ENCODE measurements at places on chromosomes 5 and 9.

DNA sequence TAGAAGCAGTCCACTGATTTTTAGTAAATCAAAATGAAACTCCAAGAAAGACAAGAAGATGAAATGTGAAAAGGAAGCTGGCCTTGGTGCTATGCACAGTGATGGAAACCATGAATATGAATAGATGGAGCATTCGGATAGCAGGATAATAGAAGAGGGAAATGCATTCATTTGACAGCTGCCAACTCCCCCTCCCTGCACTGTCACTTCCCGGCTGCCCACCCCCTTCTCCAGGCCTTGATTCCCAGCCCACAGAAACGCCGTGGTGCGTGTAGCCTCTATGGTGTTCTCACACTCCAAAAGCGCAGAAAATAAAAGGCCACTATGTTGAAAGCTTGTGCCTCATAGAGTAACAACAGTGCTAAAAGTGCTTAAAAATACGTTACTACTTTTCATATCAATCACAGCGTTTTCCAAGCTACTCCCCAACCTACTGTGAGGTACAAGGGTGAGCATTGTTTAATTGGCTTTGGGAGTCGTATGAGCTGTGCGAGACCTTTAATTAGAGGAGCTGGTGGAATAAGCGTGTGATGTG lies 26.1 kb upstream of the IFNK start:
- no peaks in the 10 kb centered on the region for H3K27me3 ChIP-seq
- DNase-seq, result no peak
- H3K4me3 ChIP-seq, result no peak overlapping the region
- H3K4me1 ChIP-seq, result peaks cover 38% of the 10 kb centered on the region
- H3K36me3 ChIP-seq, result peaks cover 11% of the 10 kb centered on the region
- H3K27ac ChIP-seq, result peak overlapping the region; percentile 59

DNA sequence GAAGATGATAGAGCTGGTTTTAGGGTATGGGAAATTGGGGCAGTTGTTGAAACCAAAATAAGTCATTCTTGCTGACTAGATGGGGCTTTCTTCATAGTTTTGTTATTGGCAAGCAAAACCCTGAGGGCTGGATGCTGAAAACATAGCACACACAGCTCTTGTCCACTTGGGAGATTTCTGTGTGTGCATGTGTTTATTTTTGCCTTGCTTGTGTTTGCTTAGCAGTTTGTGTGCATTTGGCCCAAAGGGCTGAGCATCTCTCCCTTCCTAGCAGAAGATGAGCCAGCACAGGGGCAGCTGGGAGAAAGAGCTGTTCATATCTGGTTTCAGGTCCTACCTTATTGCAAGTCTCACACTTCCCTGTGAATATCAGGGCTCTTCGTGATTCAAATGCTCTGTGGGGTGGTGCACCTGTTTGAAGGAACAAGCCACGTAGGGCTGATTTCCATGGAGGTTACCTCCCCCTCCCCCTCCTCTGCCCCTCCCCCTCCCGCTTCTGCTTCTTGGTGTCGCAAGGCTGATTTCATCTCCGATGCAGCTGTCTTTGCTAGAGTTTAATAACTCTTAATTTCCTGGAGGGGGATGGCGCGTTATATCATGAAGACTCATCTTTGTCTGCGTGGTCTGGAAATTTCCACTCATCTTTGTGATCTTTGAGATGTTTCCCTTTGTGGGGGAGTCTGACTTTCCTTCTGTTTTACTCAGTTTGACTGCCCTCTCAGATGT lies 296.5 kb downstream of the ARHGAP26 start:
- no peaks in the 10 kb centered on the region for H3K27me3 ChIP-seq
- peaks cover 37% of the 10 kb centered on the region for H3K4me1 ChIP-seq
- no peak overlapping the region for H3K27ac ChIP-seq

- H3K27ac ChIP-seq, result no peak overlapping the region
- H3K4me3 ChIP-seq, result no peak overlapping the region
- H3K27me3 ChIP-seq, result peaks cover 12% of the 10 kb centered on the region
- peaks cover 63% of the 10 kb centered on the region for H3K4me1 ChIP-seq
Measured at GRCh38 chr5:168879331-168879730, 300.2 kb upstream of the PANK3 start.

GRCh38 chr5:8907168-8907868 lies 638.6 kb downstream of the SEMA5A start:
- H3K27me3 ChIP-seq, result peaks cover 82% of the 10 kb centered on the region
- no peak for DNase-seq

DNA sequence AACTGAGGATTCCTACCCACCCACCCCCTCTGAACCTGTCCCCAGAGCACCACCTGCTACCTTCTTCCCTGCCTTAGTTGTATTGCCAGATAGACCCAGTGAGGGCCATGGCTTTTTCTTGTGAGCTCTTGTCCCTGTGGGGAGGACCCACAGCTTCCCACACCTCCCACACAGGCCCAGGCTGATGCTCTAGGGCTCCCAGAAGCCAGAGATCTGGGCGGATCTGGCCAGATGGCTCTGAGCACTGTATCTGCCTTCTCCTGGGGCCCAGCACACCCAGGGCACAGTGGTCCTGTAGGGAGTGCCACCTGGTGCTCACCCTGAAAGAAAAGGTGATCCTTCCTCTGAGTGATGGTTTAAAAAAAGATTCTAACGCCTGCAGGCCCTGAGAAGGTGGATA lies 131.7 kb downstream of the DAB2IP start:
- DNase-seq, result no peak
- H3K4me3 ChIP-seq, result no peak overlapping the region
- H3K4me1 ChIP-seq, result peaks cover 6% of the 10 kb centered on the region
- no peaks in the 10 kb centered on the region for H3K27me3 ChIP-seq
- H3K27ac ChIP-seq, result no peak overlapping the region

GRCh38 chr9:73081979-73082657 lies 69.5 kb upstream of the ANXA1 start:
- no peaks in the 10 kb centered on the region for H3K27me3 ChIP-seq
- H3K4me1 ChIP-seq, result peaks cover 30% of the 10 kb centered on the region
- H3K36me3 ChIP-seq, result no peaks in the 10 kb centered on the region
- peak overlapping the region; percentile 26 for H3K27ac ChIP-seq
- no peak overlapping the region for H3K4me3 ChIP-seq

- no peak overlapping the region for H3K27ac ChIP-seq
- no peak overlapping the region for H3K4me3 ChIP-seq
- DNase-seq, result no peak
- H3K4me1 ChIP-seq, result peaks cover 14% of the 10 kb centered on the region
Measured at GRCh38 chr9:8025551-8025950, 226.0 kb upstream of the DMAC1 start.

DNA sequence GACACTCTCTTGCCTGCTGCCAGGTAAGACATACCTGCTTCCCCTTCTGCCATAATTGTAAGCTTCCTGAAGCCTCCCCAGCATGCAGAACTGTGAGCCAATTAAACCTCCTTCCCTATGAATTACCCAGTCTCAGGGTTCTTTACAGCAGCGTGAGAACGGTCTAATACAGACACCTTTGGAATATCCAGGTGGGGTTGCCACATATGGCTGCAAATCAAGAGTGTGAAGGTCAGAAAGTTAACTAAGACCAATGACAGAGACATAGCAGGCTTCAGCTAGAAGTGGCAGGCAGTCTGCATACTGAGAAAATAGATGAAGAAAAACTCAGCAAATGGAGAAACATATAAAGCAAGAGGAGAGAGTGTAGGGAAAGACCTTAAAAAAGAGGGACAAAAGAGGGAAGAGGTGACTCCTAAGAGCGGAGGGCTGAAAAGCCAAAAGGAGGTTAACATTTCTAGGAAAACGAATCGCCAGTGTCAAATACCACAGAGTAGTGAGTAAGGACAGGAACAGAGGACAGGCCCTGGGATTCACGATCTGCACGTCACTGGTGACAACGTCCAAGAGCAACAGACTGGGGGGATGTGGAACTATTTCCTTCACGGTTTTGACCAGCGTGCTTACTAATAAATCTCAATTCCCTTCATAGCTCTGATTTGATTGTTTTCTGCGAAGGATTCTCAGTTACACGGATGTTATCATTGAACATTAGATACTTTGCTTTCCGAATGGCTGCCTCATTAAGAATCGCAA lies 1.7 kb upstream of the ACO1 start:
- H3K4me1 ChIP-seq, result peaks cover 9% of the 10 kb centered on the region
- no peaks in the 10 kb centered on the region for H3K36me3 ChIP-seq

- no peak overlapping the region for H3K27ac ChIP-seq
- DNase-seq, result no peak
- no peak overlapping the region for H3K4me3 ChIP-seq
- H3K36me3 ChIP-seq, result peaks cover 6% of the 10 kb centered on the region
Measured at GRCh38 chr5:139124774-139125520, 73.2 kb downstream of the SIL1 start.

DNA sequence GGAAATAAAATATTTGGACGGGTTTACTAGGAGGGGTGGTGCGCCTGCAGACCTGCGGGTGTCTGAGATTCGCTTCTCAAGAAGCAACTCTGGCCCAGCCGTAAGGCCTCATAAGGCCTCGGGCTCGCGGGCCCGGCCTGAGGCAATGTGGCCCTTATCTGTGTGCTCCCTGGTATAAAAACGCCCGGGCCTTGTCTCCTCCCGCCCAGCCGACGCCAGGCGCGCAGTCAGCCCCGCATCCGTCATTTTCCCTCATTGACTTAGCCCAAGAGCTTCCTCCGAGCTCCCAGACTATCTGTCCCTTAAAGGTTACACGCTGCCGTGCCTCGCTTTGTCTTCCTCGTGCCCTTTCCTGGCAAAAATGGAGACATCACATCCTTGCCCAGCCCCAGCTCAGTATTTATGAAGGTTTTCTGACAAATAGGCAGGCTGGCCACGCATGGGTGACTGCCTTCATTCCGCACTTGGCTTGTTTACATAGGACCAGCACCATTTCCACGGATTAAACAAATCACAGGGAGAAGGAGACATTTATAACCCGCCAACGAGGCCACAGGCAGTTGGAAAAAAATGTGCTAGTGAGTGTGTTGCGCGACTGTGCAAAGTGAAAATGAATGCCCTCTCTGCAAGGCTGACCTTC lies 74.5 kb upstream of the TBCA start:
- no peak for DNase-seq
- no peaks in the 10 kb centered on the region for H3K36me3 ChIP-seq
- H3K4me3 ChIP-seq, result peak overlapping the region; percentile 79
- peaks cover 37% of the 10 kb centered on the region for H3K27me3 ChIP-seq
- peak overlapping the region; percentile 51 for H3K27ac ChIP-seq
- H3K4me1 ChIP-seq, result peaks cover 22% of the 10 kb centered on the region

GRCh38 chr9:111474385-111474784 lies 9.8 kb downstream of the ECPAS start:
- no peak overlapping the region for H3K4me3 ChIP-seq
- peaks cover 3% of the 10 kb centered on the region for H3K4me1 ChIP-seq
- no peak for DNase-seq
- H3K27ac ChIP-seq, result no peak overlapping the region
- H3K27me3 ChIP-seq, result no peaks in the 10 kb centered on the region

DNA sequence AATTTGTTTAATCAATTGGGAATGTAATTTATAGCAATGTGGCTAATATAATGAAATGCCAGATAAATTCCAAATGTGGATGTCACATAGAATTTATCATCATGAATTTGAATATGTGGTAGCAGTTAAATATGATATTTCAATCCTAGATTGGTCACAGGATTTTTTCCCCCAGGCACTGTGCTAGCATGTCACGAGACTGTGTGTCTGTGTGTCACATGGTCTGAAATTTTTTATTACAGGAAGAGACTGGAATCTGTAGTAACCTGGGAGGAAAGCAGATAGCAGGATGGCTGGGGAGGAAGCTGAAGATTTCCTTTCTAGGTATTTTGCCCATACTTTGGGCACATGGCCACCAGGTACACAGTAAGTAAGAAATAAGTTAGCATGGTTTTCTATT lies 35.4 kb upstream of the MSH3 start:
- no peaks in the 10 kb centered on the region for H3K27me3 ChIP-seq
- peaks cover 14% of the 10 kb centered on the region for H3K4me1 ChIP-seq
- H3K36me3 ChIP-seq, result peaks cover 9% of the 10 kb centered on the region
- no peak overlapping the region for H3K27ac ChIP-seq
- no peak overlapping the region for H3K4me3 ChIP-seq

- no peaks in the 10 kb centered on the region for H3K4me1 ChIP-seq
- no peak overlapping the region for H3K27ac ChIP-seq
- H3K27me3 ChIP-seq, result peaks cover 18% of the 10 kb centered on the region
- no peak for DNase-seq
Measured at GRCh38 chr5:115306011-115306536, 9.6 kb upstream of the CCDC112 start.

DNA sequence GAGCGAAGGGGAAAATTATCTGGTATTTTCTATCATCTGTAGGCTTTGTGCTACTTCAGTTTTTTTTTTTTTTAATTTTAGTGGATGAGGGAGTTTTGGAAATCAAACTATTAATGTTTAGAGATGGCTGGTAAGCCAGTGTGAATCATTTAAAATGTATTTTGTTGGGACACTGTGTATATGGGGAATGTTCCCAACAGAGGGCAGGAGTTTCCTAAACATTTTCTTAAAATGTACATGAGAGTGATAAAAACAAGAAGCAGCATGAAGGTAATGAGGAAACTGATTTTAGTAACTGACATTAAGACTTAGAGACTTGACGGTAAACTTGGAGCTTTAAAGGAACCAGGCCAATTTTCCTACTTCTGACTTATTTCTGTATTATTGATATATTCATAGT lies 68.2 kb upstream of the ITGA2 start:
- H3K27me3 ChIP-seq, result no peaks in the 10 kb centered on the region
- no peak overlapping the region for H3K27ac ChIP-seq
- no peak for DNase-seq
- H3K4me1 ChIP-seq, result peaks cover 6% of the 10 kb centered on the region

GRCh38 chr9:18638371-18639249 lies 164.7 kb downstream of the ADAMTSL1 start:
- H3K27me3 ChIP-seq, result peaks cover 5% of the 10 kb centered on the region
- DNase-seq, result no peak
- H3K36me3 ChIP-seq, result peaks cover 14% of the 10 kb centered on the region

DNA sequence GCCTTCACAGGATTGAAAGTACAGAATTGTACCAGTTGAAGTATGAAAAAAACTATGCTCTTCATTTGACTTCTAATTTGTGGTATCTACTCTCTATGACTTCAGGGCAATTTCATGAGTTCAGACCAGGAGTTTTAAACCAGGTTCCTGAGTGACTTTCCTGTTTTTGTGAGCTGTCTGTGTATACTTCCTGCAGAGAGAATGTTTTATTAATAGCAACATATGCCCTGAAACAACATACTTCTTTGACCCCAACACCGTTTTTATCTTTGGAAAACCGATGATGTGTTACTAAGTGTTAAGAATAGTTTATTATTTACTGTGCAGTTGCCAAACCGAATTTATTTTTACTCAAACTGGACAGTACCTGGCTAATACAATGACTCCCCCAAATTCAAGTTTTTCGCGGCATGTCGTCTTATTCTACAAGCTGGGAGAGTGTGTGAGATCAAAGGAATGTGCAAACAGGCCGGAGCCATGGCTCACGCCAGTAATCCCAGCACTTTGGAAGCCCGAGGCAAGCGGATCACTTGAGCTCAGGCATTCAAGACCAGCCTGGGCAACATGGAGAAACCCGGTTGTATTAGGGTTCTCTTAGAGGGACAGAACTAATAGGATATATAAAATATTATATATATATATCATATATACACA lies 58.7 kb upstream of the ERBIN start:
- no peaks in the 10 kb centered on the region for H3K36me3 ChIP-seq
- no peak for DNase-seq
- no peak overlapping the region for H3K4me3 ChIP-seq

GRCh38 chr5:153135411-153135810 lies 355.1 kb upstream of the GRIA1 start:
- no peak overlapping the region for H3K4me3 ChIP-seq
- DNase-seq, result no peak
- H3K36me3 ChIP-seq, result no peaks in the 10 kb centered on the region
- no peak overlapping the region for H3K27ac ChIP-seq

Measured in mesothelial cell of epicardium (in vitro differentiated cells).